Stimulated activated CD8-positive, alpha-beta memory T cell treated with anti-CD3 and anti-CD28 coated beads, Interleukin-15, amount 100 ng/mL, for 1 hour (primary cell): ENCODE measurements at places on chromosomes 13 and 19.

GRCh38 chr13:48829536-48829935, 146.2 kb upstream of the FNDC3A start:
- DNase-seq = no peak

DNA sequence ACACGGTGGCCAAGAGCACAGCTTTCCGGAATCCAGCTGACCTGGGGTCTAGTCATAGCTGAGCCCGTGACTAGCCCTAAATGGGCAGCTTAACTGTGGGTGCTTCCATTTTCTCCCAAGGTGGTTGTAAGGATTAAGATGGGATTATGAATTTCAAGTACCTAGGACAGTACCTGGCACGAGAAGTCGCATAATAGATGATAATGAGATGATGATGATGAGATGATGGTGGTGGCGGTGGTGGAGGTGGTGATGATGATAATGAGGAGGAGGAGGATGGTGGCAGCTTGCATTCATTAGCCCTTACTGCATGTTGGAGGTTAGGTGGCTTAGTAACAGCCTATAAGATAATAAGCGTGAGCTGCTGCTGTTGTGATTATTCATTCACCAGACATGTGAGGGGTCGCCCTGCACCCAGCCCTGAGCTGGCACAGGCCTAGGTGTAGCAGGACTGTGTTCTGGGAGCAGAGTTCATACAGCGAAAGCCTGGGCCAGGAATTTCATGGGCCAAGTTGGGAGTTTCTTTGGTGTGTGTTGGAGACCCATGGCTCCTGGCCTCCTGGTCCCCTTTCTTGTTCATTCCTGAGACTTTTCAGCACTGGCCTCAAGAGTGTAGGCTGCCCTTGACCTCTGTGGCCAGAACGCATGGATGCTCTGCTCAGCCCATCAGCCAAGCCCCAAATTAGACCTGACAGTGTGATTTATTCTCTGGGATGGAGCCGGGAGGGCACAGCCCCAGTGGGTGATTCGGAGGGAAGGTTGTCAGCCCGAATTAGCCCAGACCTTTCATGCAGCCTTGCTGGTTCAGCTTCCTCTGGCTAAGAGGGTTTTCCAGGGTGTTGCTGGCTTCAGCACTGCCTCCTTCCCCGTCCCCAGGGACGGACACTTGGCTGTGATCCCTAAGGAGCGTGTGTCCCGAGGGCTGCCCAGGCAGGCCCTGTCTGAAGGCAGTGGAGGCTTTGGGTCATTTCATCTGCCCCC, 128.8 kb downstream of the SIPA1L3 start:
- no peak for DNase-seq

GRCh38 chr19:46390866-46391265, 22.5 kb downstream of the CCDC8 start:
- DNase-seq = no peak

- DNase-seq = no peak
Observed at GRCh38 chr19:18223860-18224524, 2.2 kb downstream of the PDE4C start.

DNA sequence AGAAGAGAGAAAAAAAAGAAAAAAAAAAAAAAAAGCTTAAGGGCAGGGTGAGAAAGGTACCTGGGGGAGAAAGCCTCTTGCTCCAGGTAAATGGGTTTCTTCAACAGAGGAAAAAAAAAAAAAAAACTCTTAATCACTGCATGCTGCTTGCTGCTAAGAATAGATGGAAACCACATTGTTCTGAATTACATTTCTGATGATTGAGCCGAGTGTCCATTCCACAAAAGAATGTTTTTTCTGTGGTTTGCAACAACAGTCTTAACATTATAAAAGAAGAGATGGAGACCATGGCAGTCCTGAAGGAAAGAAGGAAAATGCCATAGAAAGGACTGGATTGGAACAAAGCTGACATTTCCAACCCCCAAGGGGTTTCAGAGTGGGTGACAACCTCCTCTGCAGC, 1312.7 kb downstream of the SLITRK1 start:
- DNase-seq = no peak

DNA sequence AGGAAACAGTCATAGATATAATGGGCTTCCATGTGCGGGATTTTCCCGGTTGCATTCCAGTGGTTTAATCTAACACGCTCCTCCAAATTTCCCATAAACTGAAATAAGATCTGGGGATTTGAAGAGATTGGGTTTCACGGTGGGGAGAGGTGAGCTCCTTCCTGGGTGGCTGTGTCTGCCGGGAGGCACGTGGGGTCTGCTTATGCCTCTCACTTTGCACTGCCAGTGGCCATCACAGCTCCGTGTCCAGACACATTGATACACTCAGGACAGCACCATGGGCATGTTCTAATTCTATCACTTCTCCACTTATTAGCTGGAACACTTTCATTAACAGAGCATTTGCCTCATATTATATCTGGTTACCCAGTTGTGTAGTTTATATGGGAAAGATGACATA, 73.4 kb downstream of the SOX1 start:
- DNase-seq = no peak

DNA sequence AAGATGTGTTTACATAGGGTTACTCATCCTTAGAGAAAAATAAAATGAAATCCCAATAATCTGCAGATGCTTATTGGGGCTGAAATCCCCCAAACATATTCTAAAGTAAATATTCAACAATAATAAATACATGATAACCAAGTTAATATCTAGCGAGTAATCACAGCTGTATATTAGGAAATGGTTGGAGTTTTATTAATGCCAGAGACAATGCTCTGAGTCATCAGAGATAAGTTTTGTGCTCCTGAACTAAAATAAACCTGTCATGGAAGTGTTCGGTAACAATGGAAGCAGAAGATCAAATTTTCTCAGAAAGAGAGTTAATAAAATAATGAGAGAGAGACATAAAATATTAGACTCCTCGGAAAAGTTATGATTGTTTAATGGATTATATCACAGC, 31.4 kb downstream of the FLT1 start:
- DNase-seq = no peak

DNA sequence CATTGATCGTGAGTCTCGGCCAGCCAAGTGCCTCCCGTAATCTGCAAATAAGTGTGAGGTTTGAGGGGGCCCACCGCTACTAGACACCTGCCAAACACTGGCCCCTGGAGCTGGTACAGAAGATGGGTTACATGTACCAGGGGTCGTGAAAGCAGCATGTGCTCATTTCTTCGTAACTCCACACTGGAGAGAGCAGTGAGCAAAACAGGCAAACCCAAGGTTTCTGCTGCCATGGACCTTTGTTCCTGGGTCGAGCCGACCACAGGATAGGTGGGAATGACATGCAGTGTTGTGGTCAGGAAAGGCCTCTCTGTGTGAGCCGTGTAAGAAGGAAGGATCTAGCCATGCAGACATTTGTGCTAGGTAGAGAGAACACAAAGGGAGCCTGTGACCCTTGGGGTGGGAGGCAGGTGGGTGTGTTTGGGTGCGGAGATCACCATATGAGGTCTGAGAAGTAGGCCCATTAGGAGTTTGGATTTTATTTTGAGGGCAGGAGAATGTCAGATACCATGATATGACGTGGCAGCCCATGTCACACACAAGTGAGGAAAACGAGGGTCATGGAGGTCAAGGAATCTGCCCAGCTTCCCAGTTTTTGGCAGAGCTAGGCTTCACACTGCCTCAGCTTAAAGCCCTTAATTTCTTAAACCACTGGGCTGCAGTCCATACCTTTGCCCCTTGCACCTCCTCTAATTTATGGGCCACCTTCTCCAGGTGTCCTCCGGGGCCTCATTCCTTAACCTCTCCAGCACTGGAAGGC, 919 bp downstream of the GTF3A start:
- DNase-seq = no peak

GRCh38 chr19:37991841-37992248, 84.8 kb downstream of the SIPA1L3 start:
- DNase-seq = no peak

DNA sequence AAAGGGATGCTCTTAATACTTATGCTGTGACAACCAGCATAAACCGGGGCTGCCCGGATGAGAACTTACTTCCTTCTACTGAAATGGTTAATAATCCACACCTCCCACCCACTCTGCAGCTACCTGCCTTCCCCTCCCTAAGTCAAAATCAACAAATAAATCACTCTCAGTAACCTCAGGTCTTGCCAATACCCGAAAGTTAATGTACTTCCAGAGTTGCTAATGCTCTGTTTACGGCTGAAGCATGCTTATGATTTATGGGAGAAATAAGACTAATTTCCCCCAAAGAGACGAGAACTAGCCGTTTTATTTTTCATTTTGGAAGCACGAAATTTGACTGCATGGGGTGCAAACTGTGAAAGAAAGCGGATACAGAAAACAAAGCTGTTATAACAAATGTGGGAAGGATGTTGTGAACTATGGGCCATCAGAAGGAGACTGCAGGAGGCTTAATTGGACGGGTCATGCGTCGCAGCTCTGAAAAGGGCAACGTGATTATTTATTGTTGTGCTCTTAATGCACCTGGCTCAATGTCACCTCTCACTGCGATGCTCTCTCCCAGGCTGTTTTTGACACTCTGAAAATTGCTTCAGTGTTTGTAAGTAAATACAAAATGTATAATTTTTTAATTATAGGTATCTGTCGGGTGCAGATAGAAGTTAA, 114.0 kb upstream of the SLC7A1 start:
- DNase-seq = no peak

GRCh38 chr13:110507678-110508381, 53.7 kb downstream of the RAB20 start:
- no peak for DNase-seq

DNA sequence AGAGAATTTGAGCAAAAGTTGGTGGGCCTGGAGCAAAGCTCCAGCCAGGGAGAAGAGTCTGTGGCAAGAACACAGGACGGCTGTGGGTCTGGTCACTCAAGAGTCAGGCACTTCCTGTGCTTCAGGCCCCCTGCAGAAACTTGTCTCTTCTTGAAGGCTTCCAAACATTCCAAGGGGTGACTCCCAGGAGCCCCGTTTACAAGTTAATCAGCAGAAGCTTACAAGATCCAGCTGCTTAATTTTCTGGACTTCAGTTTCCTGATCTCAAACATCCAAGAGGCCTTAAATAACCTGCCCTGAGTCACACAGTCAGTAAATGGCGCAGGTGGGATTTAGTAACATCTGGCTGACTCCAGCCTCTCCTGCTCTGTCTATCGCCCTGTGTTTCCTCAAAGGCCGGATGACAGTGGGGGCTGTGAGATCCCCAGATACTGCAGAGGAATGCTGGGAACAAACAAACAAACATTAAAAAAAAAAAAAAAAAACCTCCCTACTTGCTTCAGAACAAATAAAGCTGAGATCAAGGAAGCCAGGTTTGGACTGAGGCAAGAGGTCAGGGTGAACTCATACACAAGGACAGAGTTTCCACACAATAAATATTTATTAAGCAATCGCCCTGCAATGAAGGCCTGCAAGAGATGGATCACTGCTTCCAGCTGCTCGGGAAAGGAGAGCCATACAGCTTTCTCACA, 175.4 kb upstream of the RFC3 start:
- no peak for DNase-seq

DNA sequence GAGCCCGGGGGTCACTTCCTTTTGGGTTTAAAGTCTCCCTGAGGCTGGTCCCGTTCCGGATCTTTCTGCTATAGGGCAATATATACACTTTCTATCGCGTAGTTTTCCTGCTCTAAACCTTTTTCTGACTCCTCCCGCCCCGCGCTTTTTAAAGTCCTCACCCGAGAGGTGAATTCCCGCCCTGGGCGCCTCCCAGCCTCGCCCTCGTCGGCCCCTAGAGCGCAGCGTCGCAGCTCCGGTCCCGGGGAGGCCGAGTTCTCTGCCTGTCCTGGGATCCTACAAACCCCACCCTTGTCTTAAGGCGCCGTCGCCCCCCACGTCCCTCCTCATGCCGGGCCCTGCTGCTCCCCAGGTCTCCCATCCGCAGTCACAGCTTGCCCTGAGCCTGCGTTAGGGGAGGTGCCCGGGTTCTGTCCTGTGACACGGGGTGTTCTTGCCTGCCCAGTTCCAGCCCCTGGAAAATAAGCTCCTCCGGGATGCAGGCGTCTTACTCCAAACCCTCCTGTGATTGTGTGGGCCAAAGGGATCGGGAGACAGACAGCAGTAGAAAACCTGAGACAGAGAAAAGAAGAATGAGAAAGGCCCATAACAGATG, 491 bp downstream of the ZNF525 start:
- DNase-seq = no peak

GRCh38 chr13:110258876-110259631, 47.9 kb downstream of the COL4A1 start:
- no peak for DNase-seq

DNA sequence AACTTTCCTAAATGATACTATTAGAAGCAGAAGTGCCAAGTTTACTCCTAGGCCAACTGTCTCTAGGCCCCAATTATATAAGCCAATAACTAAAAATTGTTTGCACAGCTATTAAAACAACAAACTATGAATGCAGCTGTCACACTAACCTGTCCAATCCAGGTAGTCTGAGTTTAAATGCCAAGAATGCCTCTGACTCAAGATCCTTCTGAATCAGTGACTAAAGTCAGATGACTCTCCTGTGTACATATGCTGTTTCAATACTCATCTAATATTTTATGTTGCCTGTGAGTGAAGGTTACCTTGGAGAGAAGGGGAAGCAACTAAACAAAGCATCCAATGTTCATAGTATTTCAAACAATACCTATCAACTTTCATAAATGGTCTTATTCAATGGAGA, 257.0 kb downstream of the ENOX1 start:
- no peak for DNase-seq

DNA sequence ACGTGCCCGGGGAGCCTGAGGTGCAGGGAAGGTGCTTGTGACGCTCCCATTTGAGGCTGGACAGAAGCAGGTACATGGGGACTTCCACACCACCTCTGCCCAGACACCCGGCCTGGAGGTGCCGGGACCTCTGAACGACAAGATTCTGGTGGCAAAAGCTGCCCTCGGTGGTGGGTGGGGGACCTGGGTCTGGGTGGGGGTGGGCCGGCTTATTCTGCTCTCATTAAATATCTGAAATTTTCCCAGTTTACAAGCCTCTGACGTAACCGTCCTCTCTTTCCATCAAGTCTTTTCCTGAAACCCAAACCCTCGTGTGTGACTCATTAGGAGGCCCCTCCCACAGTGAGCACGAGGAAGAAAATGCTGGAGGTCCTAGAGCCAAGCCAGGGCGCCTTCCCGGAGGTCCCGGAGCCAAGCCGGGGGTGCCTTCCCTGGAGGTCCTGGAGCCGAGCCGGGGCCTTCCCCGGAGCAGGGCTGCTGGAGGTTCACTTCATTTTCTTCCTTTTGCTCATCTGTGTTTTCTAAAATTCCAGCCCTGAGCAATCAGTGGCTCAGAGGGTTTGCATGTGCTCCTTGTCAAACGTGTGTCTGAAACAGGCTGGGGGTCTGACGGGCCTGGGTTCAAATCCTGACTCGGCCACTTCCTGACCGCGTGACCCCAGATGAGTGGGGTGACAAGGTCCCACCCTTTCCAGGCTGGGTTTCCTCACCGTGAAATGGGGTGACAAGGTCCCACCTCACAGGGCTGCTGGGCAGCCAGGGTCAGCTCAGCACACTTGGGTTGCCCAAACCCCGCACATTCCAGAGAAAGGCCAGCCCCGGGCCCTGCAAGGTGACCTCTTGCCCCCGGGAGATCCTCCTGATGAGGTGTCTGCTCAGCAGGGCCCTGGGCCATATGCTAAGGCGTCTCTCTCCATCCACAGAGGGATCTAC, 10.0 kb downstream of the CFD start:
- DNase-seq = no peak

GRCh38 chr19:4457654-4458395, at the start of gene UBXN6:
UBXN6 (minus strand) TSS chr19:4457794; CDS start chr19:4457697, 97 bp downstream.
- peak; percentile 93 for DNase-seq
